ENCODE measurements at places on chromosomes 3 and 15.

DNA sequence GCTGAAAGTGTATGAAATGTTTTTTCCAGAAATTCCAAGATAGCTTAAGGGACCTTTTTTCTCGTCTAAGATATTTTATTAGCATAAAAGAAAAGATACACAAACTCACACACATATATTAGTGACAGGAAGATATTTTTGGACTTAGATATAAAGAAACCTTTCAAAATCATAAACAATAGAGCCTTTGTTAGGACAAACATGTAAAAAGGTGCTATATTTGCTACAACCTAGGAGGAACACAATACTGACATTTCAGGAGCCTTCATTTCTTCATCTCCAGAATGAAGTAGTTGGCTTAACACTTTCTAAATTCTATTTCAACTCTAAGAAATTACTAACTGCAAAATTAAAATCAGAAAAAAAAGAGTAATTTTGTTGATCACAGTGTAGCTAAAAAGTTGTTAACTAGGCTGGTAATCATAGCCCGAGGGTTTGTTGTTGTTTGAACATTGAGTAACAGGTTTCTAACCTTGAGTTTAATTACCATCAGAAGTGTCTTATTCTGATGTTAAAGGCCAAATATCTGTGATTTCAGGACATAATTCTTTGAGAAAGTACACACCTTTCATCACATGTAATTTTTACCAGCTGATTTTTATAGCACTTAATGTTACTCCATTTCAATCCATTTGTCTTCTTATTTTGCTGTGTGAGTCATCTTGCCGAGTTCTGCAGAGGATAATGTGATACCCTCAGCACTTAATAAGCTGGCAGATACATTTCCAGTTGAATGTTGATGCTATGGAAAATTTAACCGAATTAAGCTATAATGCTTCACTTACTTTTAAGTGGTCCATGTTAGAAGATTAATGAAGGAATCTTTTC, 97.3 kb downstream of the MBNL1 start:
- no peak for DNase-seq

DNA sequence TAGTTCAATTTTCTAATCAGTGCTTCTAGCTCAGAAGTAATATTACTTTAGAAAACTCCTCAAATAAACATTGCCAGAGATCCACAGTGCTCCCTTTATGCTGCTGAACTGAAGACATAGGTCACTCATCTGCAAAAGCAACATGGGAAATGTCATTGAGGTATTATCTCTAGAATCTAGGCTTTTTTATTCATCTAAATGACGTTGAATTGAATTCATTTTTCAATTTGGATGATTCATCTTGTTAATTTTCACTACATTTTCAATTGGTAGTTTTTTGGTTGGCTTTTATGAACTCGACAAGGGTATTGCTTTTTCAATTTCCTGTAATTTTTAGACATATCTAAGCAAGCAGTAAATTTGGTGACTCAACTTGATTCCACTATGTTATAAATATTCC, 275.4 kb downstream of the NFKBIZ start:
- DNase-seq: no peak

- DNase-seq: no peak
Measured at GRCh38 chr3:69052472-69052898, 352 bp upstream of the TMF1 start.

GRCh38 chr3:108209579-108209978, 12.6 kb downstream of the IFT57 start:
- DNase-seq: no peak

DNA sequence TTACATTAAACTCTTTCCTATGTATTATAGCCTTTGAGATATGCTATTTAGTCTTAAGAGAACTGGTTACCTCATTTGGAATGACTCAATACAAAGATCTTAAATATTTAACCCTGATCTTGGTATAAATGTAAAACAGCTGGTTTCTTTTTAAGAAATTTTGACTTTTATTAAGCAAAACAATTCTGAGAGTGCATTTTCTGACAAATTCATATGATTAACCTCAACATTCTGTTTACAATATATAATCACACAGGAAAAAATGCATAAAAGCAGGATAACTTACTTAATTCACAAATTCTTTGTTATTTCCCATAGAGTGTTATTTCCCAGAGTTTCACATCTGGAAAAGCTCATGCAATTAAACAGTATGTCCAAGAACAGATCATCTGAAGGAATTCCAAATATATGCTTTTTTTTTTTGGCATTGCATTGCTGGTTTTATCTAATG, 400.4 kb upstream of the THBS1 start:
- DNase-seq: no peak

- no peak for DNase-seq
Measured at GRCh38 chr3:149280671-149281349, 52.6 kb downstream of the TM4SF18 start.
